ENCODE measurements at places on chromosomes 2 and 18.
A peak's percentile ranks its signal among the peaks of the same experiment; 100 is the strongest.

GRCh38 chr2:40200366-40200915, 251.4 kb downstream of the SLC8A1 start:
- no peak for DNase-seq

- DNase-seq, result no peak
Observed at GRCh38 chr2:28463893-28464292, 32.0 kb upstream of the PLB1 start.

GRCh38 chr2:141393214-141393545, 737.6 kb downstream of the LRP1B start:
- DNase-seq, result no peak

- peak; percentile 57 for DNase-seq
Observed at GRCh38 chr2:156430980-156431358, 5.2 kb upstream of the GPD2 start.

GRCh38 chr2:46724107-46724506, 191.5 kb downstream of the MCFD2 start:
- no peak for DNase-seq

DNA sequence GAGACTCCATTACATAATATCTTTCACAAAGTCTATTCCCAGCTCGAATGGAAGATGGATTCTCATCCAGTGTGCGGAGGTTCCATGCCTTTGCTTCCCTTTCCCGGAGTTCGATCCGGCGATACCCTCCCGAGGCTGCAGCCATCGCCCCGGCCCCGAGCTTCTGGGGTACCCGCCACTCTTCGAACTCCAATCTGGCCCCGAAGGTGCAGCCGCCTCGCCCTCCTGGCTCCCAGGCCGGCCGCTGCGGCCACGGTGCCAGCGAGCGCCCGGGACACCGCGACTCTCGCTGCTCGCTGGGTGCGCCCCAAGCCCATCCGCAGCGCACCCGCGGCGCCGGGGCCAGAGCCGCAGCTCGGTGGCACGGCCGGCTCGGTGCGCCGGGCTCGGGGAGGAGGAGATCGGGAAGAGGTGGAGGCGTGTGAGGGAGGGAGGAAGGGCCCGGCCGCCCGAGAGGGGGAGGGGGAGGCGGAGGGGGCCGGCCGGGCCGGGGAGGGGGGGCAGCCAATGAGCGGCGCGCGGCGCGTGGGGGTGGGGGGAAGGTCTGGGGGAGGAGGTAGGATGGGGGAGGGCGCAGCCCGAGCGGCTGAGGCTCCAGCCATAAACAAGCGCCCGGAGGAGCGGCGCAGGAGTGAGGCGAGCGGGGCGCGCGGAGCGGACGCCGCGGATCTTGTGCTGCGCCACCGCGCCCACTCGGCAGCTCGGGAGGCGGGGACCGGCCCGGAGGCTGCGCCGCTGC, at the start of gene CRIM1:
CRIM1 (plus strand) TSS at position 628 of the 739 bp plus-strand sequence. CDS start 515 bp downstream, outside the sequence.
- peak; percentile 91 for DNase-seq
